ENCODE measurements at places on chromosomes 3 and 15. TPM values are rescaled to one million over a fixed set of nuclear protein-coding genes. Genes with fewer than 3 reads are reported as not detected.

Gene CAND2
- total RNA-seq, result 31.5 TPM

Gene KY
- 9.0 TPM for total RNA-seq

Gene ATP8B4
- total RNA-seq, result 8.3 TPM

- no peak for DNase-seq
Observed at GRCh38 chr3:149501524-149501923, 27.0 kb downstream of the TM4SF4 start.

- no peak for DNase-seq
Observed at GRCh38 chr3:35383719-35384555, 255.4 kb upstream of the ARPP21 start.

GRCh38 chr3:150177673-150178381 is 207.1 kb upstream of the PFN2 start:
- DNase-seq, result no peak

Gene A4GNT
- not detected for total RNA-seq

DNA sequence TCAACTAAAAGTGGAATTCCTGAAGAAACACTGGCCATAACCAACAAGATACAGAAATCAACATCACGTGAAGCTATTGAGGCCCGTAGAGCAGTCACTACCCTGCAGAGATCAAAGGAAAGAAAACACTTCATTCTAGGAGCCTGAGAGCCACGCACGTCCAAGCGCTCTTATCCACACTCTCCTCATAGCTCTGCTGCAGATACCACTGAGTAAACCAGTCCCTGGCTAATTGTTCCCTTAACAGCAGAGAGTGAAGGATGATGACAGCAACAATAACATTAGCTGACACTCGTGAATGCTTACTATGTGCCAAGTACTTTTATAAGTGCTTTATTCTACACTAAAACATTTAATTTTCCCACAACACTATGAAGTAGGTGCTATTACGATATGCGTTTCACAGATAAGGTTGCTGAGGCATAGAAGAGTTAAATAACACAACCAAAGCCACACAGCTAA is 271.0 kb upstream of the GADL1 start:
- DNase-seq, result no peak

- DNase-seq, result no peak
Observed at GRCh38 chr15:99202176-99202552, 47.2 kb downstream of the TTC23 start.

Gene CTXN2
- total RNA-seq, result 4.2 TPM

Gene GOLGA6L7
- total RNA-seq, result not detected

DNA sequence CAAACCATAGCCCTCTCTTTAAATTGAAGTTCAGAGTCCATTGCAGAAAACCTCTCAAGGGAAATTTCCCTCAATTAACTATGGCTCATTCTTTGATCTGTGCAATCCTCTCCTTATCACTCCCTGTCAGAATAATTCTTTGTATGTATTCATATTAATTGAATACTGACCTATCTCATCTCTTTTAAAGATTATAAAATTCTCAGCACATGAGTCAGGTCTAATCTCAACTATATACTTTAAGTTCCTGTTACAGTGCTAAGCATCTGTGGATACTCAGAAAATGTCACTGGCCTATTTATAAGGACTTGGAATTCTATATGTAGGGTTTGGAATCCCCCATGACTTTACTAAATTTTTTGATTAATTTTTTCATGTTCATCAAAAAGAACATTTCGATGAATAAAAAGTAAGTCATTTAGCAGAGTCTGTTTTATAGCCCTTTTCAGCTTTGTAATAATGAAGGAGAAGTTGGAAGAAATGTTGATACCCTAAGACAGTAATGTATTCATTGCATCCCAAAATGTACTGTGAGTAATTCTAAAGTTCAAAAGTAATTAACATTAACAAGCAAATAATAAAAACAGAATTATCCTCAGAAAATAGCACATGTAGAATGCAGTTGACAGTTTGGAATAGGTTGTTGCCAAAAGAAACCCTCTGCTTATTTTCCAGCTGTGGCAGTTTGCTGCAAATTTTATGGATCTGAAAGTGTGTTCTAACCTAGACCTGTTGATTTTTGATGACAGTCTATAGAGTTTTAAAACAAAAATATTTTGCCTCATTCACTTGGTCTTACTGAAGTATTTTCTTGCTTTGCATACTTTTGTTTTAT is 503.4 kb upstream of the CBLB start:
- DNase-seq, result no peak
